H1 (cell line): ENCODE measurements at places on chromosomes 4 and X.

GRCh38 chr4:73068491-73069337, 802 bp downstream of the COX18 start:
- no peak for DNase-seq

GRCh38 chr4:140141210-140141835, 12.7 kb downstream of the MAML3 start:
- DNase-seq, result no peak

- DNase-seq, result no peak
These were observed 3.6 kb downstream of the NOX1 start for GRCh38 chrX:100870527-100870926.

- DNase-seq, result peak; percentile 49
These were observed 38.2 kb downstream of the STARD8 start for GRCh38 chrX:68685685-68686084.

DNA sequence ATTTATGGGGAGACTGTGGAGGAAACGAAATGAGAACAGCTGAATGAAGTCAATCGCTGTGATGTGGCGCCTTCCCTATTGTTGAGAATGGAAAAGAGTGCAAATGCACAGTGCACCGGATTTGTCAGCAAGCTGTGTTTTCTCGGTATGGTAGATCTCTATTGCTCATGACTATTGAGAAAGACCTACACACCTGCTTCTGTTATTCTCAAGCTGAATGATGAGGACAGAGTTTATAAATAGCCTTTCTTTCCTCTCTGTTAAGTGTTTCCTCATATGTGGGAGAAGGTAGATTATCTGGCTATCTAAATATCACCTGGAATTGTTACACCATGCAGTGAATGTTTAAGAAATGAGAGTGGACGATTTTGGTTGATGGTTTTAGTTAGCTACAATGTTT, 650.7 kb downstream of the IL1RAPL1 start:
- no peak for DNase-seq

DNA sequence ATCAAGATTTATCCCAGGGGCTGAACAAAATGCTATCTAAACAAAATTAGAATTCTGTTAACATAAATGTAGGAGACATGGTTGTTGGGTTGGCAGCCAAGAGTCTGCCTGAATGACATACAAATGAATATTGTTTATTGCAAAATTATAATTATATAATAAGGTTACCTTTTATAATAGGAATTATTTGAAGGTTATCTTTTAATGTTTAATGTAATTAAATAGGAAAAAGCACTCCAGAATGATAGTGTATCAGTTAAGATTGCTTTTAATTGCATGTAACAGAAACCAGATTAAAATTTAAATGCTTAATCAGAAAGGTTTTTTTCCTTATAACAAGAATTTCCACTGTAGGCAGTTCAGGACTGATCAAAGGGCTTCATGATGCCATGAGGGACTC, 42.0 kb upstream of the STPG2 start:
- DNase-seq, result no peak

DNA sequence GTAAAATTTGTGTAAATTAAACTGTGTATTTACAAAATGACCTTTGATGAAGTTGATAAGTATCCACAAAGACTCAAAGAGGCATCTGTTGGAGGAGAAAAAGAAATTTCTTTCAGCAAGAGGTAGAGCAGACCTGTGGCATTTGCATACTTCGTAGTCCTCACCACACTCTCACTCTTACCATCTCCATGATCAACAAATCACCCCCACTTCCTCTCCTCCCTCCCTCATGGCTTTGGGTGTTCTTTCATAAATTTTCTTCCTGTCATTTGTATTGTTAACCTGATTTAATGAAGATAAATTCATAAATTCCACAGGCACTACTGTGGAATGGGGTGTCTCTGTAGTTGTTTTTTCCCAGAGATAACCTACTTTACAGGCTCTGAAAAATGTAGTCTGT, 366.5 kb downstream of the ZNF674 start:
- no peak for DNase-seq

DNA sequence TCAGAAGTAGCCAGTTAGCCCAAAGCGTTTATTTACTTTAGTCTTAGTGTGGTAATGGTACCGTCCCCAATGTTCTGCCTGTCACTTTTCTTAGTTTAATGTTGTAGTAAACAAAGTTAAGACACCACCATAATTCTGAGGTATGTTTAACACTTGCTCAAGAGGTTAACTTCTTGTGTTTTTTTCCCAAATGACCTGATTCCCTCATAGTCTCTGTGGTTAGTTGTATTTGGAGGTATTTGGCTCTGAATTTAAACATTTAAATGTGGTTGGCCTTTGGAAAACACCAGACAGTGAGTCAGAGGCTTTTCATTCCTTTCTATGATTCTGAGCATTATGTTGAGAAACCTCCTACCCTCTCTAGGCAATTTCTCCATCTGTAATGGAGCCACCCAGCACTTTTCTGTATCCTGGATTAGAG, 47.9 kb downstream of the CXCL1 start:
- DNase-seq, result no peak

DNA sequence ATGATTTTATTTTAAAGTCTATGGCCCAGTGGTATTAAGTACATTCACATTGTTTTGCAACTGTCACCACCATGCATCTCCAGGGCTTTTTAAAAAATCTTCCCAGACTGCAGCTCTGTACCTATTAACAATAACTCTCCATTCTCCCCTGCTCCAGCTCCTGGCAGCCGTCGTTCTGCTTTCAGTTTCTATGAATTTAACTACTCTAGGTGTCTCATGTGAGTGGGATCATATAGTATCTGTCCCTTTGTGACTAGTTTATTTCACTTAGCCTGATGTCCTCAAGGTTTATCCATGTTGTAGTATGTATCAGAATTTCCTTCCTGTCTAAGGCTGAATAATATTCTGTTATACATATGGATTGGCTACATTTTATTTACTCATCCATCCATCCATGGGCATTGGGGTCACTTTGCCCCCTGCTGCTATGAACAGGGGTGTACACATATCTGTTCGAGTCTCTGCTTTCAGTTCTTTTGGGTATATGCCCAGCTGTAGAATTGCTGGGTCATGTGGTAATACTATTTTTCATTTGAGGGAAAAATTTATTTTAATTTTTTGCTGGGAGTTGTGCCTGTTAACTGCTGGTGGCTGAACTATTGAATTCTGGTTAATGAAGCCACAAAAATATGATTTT, 131.3 kb downstream of the ARHGAP10 start:
- no peak for DNase-seq

- no peak for DNase-seq
These were observed 71.4 kb upstream of the TTC29 start for GRCh38 chr4:147017081-147017480.

GRCh38 chr4:99323756-99324155, 2.6 kb upstream of the ADH1B start:
- DNase-seq, result no peak

- no peak for DNase-seq
These were observed 103.1 kb upstream of the PCDH7 start for GRCh38 chr4:30616942-30617646.

- no peak for DNase-seq
These were observed 30.8 kb downstream of the ZNF827 start for GRCh38 chr4:145907812-145908211.

- DNase-seq, result no peak
These were observed 301.4 kb upstream of the AADAT start for GRCh38 chr4:170391066-170391740.
